ENCODE measurements at places on chromosomes 5 and 9.

DNA sequence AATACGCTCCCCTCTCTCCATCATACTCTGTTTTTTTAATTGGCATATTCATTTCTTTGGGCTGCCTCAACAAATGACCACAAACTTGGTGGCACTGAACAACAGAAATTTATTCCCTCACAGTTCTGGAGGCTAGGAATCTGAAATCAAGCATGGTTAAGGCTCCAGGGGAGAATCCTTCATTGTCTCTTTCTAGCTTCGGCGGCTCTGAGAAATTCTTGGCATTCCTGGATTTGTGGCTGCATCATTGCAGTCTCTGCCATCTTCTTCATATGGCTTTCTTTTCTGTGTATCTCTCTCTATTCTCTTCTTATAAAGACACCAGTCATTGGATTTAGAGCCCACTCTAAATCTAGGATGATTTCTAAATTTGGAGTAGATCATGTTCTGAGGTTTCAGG lies 10.9 kb upstream of the SLC24A2 start:
- DNase-seq, result no peak

- DNase-seq, result no peak
Measured at GRCh38 chr5:116091416-116091815, 6.6 kb downstream of the COMMD10 start.

- DNase-seq, result no peak
Measured at GRCh38 chr9:116387934-116388698, 234.5 kb downstream of the PAPPA start.

GRCh38 chr5:34524123-34524522 lies 132.0 kb upstream of the RAI14 start:
- no peak for DNase-seq

DNA sequence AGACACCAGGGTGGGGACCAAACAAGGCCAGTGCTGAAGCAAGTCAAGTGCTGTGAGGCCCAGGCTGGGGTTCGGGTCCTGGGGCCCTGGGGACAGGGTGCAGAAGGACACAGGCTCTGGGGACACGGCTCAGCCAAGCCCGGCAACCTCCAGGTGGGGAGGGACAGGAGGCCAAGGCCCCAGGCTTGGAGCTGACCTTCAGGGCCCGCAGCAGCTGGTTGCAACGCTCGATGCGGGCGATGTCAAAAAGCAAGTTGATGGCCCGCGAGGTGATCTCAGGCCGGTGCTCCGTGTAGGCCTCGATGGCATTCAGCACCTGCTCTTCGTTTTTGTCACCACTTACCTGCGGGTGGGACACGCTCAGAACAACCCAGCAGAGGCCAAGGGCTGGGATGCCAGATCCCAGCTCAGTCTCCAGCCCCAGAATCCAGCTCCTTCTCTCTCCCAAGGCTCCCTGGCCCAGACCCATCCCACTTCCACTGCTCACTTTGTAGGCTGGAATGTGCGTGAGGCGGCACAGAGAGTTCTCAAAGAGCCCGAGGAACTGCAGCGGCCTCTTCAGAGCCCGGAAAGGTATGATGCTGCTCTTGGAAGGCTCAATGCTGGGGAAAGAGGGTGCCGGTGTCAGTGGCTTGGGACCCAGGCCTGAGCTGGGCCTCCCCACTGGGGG lies 20.7 kb downstream of the ZER1 start:
- DNase-seq, result no peak

DNA sequence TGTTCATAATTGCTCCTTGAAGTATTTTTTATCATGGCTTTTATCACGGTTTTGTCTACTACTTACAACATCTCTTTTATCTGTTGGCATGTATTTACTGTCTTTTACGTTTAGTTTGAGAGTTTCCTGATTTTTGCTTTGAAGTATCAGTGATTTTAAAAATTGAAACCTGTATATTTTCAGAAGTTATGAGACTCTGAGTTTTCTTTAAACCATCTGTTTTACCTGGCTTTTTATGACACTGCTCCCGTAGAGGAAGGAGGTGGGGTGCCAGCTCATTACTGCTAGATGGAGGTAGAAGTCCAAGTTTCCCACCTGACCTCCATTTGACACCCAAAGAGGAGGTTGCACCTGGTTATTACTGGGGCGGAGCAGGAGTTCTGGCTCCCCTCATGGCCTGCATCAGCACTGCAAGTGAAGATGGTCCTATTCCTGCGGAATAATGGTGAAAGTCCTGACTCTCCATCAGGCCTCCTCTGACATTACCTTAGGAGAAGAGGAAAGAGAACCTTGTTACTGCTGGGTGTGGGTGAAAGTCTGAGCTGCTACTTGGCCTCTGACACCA lies 10.0 kb upstream of the ZNF131 start:
- DNase-seq, result peak; percentile 34

- DNase-seq, result no peak
Measured at GRCh38 chr5:169142264-169142970, 158.5 kb downstream of the SLIT3 start.

DNA sequence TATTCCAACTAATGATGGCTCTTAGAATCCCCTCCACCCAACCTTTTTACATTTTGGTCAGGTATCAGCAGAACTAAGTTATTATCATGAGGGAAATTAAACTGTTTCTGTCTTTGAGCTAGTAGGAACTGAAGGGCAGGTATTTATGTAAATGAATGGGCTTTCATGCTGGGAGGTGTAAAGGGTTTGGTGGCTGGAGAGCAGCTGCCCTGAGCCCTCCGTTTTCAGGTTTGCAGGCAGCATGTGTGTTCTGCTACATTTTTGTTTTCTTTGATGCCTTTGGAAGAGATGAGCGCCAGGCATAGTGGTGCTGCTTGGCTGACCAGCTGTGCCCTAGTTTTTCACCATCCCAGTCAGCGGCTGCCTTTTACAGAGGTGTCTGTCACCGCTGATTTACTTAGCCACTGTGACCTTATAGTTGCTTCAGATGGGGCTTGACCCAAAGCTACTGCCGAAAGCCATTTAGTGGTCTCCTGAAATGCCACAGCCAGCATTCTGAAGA lies 231.9 kb downstream of the MAST4 start:
- no peak for DNase-seq

- no peak for DNase-seq
Measured at GRCh38 chr5:154618696-154619095, 136.5 kb upstream of the LARP1 start.

DNA sequence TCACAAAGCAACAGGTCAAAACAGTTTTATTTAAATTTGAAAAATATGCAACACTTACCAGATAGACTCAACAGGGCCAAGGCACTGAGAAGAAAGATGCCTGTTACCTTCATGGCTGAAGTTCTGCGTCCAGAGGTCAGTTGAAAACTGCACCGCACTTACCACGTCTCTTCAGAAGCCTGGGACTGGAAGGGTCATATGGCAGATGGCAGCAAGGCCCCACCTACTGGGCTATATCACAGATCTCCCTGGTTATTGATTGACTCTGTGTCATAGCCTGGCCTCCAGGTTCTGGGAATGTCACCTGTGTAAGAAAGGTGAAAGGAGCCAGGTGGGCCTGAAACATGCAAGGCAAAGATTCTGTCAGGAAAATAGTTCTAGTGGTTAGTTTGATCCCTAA lies at the start of gene SPINK1:
TSS of gene SPINK1 (minus strand) at position 207 of the 400 bp plus-strand sequence. CDS start at position 113, 94 bp downstream.
- no peak for DNase-seq

- DNase-seq, result no peak
Measured at GRCh38 chr5:131194725-131195124, 24.0 kb downstream of the LYRM7 start.

DNA sequence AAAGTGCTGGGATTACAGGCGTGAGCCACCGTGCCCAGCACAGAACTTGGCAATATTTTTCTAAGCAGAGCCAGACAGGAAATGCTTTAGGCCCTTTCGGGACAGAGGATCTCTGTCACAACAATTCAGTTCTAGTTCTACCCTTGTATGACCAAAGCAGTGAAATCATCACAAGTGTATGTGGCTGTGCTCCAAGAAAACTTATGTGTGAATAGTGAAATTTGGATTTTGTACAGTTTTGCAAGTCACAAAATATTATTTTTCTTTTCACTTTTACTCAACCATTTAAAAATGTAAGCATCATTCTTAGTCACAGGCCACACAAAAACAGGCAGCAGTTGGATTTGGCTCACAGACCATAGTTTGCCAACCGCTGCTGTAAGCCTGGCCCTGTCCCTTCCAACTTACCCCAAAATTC lies 20.4 kb upstream of the PRUNE2 start:
- no peak for DNase-seq

DNA sequence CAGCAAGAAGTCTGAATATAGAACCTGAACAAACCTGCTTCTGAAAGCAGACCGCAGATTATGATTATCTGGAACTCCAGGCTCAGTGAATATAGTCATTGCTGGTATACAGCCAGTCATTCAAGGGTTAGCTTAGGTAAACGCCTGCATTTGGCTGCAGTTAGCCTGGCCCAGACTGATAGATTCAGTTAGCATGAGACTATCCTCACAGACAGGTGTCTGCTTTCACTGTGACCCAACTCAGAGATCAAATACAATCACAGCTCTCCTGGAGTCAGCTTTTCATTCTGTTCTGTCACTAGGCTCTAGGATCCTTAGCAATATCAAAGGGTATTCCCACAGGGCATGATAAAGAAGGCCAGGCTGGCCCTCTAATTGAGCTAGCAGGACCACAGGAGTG lies 138.6 kb upstream of the PLCXD3 start:
- DNase-seq, result no peak

DNA sequence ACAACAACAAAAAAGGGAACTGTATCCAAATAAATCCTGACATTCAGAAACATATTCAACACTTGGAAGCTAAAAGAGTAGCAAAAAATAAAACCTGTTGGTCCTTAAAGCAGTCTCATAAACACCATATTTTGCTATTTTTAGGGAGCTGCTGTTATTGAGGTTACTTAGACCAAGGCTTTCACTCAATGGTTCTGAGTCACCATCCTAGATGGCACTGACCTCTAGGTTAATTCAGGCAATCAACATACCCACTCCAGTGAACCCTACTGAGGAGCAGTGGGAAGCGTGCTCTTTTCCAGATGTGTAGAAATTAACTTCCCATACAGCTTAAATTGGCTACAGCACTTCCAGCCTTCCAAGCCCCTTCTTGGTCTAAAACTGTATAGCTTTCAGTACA lies 5.2 kb downstream of the GNAQ start:
- no peak for DNase-seq

- no peak for DNase-seq
Measured at GRCh38 chr5:143101725-143102386, 301.6 kb downstream of the NR3C1 start.

GRCh38 chr5:14197056-14197455 lies 53.9 kb downstream of the TRIO start:
- DNase-seq, result no peak

DNA sequence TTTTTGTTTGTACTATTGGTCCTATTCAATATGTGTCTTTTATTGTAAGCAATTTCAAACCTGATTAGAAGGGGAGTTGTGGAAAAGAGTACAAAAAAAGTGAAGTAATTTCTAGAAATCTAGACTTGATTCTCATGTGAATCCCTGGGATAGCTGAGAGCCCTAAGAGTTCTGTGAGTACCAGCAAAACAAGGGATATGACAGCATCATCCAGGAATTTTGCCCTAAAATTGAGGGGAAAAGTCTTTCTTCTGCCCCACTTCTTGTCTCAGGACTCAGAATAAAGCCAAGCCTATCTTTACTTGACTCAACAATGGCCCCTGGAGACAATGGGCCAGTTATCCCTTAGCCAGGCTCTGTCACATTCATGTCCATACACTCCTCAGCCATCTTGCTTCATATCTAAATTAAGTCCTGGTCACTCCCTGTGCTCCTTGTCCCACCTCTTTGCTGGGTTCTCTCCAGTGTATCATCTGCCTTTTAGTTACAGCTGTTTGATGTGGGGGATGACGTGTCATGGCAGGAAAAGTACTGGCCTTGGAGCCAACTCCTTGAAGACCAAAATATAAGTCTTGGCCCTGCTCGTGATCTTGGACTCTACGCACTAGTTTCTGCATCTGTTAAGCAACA lies 81.2 kb downstream of the ADAMTS12 start:
- no peak for DNase-seq

DNA sequence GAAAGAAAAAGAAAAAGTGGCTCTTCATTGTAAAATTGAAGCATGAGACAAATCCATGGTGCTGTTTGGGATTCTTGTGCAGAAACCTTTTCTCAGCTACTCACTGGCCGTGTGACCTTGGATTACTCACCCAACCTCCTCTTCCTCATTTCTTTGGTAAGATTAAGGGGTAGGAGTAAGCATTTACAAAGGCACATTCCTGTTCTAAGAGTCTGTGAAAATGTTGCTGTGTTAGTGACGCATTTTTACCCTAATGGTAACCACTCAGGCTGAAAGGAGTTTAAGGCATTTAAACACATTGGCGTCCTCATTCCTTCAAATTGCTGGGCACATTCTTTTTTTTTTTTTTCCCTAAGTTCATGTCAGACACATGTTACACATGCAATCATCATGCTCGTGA lies 4.3 kb downstream of the RAI14 start:
- no peak for DNase-seq

GRCh38 chr5:90866915-90867731 lies 308.5 kb downstream of the ADGRV1 start:
- no peak for DNase-seq

DNA sequence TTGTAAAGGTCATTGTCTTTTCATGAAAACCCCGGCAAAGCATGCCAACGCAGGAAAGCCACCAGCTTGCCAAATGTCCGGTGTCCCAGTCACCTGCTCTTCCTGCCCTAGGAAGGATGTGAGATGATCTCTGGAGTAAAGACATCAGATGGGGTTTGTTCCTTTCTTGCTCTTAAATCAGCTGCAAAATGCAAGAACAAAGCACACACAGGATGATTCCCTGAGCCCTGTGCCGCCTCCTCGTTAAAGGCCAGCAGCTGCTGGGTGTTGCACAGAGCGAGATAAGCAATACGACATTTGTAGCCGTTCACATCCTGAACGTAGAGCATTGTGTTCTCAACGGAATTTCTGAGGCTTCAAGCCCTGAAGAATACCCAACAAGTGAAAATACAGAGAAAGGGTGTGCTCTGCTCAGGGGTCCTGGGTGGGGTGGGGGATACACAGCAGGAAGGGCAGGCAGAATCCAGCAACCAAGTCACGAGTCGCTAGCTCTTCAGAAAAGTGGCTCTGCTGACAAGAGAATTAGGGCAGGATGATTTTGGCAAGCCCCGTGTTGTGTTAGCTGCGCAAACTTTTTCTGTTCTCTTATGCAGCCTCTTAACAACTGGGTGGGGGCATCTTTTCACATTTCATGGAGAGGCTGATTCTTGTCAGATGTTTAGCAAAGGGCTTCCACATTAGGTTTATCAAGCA lies 229.2 kb upstream of the MAP3K1 start:
- no peak for DNase-seq

- DNase-seq, result no peak
Measured at GRCh38 chr5:151463137-151464029, 16.0 kb downstream of the SLC36A1 start.

GRCh38 chr5:161396171-161396570 lies 150.4 kb downstream of the GABRB2 start:
- DNase-seq, result no peak

GRCh38 chr9:111533099-111533790 lies 8.3 kb downstream of the ZNF483 start:
- DNase-seq, result no peak

DNA sequence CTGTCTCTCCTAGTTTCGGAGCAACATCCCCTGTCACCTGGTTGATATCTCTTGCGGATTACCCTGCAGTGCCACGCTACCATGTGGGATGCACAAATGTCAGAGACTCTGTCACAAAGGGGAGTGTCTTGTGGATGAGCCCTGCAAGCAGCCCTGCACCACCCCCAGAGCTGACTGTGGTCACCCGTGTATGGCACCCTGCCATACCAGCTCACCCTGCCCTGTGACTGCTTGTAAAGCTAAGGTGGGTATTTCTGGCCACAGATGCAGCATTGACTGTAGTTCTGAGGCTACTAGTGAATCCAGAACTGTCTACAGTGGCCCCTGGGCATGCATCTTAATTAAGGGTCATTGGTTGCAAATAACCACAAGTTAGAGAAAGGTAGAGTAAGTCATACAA lies 50.8 kb downstream of the AQP7 start:
- no peak for DNase-seq

- DNase-seq, result no peak
Measured at GRCh38 chr9:14193328-14193990, 120.5 kb downstream of the NFIB start.

Measured in CD4-positive, alpha-beta T cell treated with Interleukin-15 for 1 hour (primary cell).